Kidney (tissue), 22 donors: ENCODE measurements at places on chromosomes 3 and 15. TPM values are rescaled to one million over a fixed set of nuclear protein-coding genes. Genes with fewer than 3 reads are reported as not detected.

DNA sequence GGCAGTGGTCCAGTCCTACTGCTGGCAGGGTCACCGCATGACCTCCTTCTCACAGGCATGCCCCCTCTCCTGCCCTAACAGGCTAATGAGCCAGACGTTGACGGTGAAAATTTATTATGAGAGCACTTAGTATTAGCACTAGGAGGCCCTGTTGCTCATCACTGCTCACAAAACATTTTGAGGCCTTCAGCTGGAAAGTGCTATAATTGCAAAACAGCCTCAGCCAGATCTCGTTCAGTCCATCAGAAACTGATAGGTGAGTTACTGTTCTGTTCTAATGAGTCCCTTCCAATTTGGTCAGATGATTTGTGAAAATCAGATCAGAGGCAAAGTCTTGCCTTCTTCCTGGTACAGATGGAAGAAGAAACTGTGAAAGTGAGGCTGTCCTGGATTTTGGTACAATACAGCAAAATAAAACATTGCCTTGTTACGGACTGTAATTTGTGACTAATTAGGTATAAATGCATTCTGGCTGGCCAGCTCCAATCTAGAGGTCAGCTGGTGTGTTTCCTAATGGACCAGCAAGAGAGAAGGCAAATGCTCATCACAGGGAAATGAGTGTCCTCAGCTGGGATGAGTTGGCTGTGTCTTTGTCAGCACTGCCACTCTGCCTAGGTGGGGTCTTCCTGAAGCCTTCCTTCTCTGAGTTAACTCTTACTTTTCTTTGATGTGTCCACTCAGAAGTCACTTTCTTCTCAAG is 316.8 kb downstream of the CHST2 start:
- no peak for DNase-seq
- no peak overlapping the region for H3K27ac ChIP-seq
- no peak overlapping the region for H3K4me3 ChIP-seq

GRCh38 chr3:168024537-168024941 is 71.2 kb downstream of the GOLIM4 start:
- no peak overlapping the region for H3K27ac ChIP-seq
- no peaks in the 10 kb centered on the region for H3K27me3 ChIP-seq
- H3K4me1 ChIP-seq, result no peaks in the 10 kb centered on the region
- peaks cover 3% of the 10 kb centered on the region for H3K36me3 ChIP-seq

DNA sequence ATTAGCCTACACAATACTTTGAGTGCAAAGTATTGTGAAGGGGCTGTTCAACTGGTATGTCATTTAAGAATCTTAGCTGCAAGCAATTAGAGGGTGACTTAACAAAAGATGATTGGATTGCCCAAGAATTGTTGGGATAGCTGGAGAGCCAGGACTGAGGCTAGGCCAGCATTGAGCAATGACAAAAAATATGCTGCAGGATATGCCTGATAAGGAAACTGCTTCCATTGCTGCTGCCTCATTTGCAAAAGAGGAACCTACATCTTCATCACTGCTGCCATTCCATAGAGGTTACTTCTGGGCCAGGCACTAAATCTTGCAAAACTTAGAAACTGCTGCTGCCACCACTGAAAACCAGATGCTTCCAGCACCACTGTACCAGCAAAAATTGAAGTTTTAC is 108.0 kb upstream of the TBC1D5 start:
- H3K27me3 ChIP-seq, result no peaks in the 10 kb centered on the region
- H3K27ac ChIP-seq, result no peak overlapping the region
- no peaks in the 10 kb centered on the region for H3K4me1 ChIP-seq
- DNase-seq, result no peak
- no peak overlapping the region for H3K4me3 ChIP-seq
- H3K36me3 ChIP-seq, result no peaks in the 10 kb centered on the region

DNA sequence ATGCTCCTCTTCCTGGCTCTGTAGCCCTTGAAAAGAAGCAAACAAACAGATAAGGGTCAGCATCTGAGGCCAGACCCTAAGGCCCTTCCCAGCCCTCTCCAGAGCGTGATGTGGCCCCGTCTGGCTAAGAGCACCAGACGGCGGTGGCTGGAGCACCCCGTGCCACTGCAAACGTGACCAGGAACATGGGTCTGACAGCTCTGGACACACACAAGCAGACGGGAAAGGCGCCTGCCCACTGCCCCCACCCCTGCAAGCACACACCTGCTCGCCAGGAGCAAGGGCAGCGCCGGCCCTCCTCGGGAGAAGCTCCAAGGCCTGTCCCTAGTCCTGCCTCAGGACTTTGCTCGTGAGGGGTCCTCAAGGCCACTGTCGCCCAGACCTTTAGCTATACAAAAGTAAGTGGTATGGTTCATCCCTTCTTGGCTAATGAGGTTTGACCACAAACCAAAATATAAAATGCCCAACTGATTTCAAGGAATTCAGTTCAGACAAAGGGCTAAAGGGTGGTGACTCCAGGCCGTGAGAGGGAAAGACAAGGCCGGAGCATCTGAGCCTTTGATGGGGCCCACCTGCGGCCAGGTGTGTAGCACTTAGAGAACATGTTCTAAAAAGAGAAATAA is 90.4 kb downstream of the XXYLT1 start:
- H3K4me3 ChIP-seq, result no peak overlapping the region
- H3K27me3 ChIP-seq, result no peaks in the 10 kb centered on the region
- H3K27ac ChIP-seq, result no peak overlapping the region
- H3K4me1 ChIP-seq, result no peaks in the 10 kb centered on the region
- no peak for DNase-seq

GRCh38 chr15:94352636-94353487 is 121.5 kb downstream of the MCTP2 start:
- H3K36me3 ChIP-seq, result no peaks in the 10 kb centered on the region
- no peak overlapping the region for H3K27ac ChIP-seq
- DNase-seq, result peak; percentile 67
- peaks cover 2% of the 10 kb centered on the region for H3K4me1 ChIP-seq
- no peaks in the 10 kb centered on the region for H3K27me3 ChIP-seq

DNA sequence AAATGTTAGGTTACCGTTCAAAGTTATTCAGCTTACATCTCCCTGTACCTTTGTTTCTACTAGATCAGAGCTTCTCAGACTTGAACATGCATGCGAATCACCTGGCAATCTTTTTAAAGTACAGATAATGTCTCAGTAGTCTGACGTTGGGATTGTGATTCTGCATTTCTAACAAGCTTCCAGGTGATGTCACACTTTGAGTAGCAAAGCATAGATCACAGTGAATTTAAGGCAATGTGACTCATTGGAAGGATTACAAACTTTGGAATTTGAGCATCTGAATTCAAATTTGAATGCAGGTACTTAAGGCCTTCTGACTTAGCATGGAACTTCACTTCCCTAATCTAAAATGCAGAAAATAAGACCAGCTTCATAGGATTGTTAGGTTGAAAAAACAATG is 10.8 kb upstream of the ZMAT3 start:
- no peaks in the 10 kb centered on the region for H3K36me3 ChIP-seq
- no peak overlapping the region for H3K27ac ChIP-seq
- H3K4me1 ChIP-seq, result no peaks in the 10 kb centered on the region
- no peak overlapping the region for H3K4me3 ChIP-seq
- H3K27me3 ChIP-seq, result no peaks in the 10 kb centered on the region
- DNase-seq, result no peak

GRCh38 chr3:126960604-126960995 is 22.3 kb upstream of the PLXNA1 start:
- no peaks in the 10 kb centered on the region for H3K4me1 ChIP-seq
- no peak overlapping the region for H3K27ac ChIP-seq
- no peak for DNase-seq
- H3K4me3 ChIP-seq, result no peak overlapping the region
- H3K27me3 ChIP-seq, result no peaks in the 10 kb centered on the region
- no peaks in the 10 kb centered on the region for H3K36me3 ChIP-seq

DNA sequence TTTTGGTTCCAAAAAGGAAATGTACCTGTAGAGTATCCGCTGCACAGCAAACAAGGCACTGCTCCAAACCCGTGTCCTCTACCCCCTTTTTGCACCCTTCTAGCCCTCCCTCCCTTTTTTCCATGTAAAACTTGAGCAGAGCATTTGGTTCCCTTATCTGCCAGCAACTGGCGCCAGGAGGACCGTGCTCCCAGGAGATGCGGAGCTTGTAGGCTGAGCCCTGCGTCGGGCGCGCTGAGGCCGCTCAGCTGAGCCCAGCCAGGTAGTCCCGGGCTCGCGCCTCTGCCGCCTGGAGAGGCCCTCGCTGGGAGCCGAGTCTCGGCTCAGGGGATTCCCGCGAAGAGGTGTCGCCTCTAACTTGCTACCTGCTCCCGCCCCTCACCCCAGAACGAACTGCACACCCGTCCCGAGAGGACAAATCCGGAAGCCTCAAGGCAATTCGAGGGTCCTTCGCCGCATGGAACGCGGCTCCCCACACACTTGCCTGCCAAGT is 575 bp downstream of the TRPM7 start:
- peak overlapping the region; percentile 83 for H3K4me3 ChIP-seq
- peaks cover 7% of the 10 kb centered on the region for H3K4me1 ChIP-seq
- no peaks in the 10 kb centered on the region for H3K36me3 ChIP-seq
- no peaks in the 10 kb centered on the region for H3K27me3 ChIP-seq
- DNase-seq, result no peak

Gene SLC6A20
- polyA plus RNA-seq, result 0.37 TPM

Gene CCR9
- 0.43 TPM for polyA plus RNA-seq
